GM13976 (cell line): ENCODE measurements at places on chromosomes 12 and 14.

GRCh38 chr12:74365178-74365964 is 172.3 kb upstream of the ATXN7L3B start:
- DNase-seq = peak; percentile 4

- no peak for DNase-seq
Observed at GRCh38 chr14:52730709-52731111, 744 bp downstream of the STYX start.

GRCh38 chr14:71703477-71703876 is 228.8 kb upstream of the RGS6 start:
- DNase-seq = no peak

DNA sequence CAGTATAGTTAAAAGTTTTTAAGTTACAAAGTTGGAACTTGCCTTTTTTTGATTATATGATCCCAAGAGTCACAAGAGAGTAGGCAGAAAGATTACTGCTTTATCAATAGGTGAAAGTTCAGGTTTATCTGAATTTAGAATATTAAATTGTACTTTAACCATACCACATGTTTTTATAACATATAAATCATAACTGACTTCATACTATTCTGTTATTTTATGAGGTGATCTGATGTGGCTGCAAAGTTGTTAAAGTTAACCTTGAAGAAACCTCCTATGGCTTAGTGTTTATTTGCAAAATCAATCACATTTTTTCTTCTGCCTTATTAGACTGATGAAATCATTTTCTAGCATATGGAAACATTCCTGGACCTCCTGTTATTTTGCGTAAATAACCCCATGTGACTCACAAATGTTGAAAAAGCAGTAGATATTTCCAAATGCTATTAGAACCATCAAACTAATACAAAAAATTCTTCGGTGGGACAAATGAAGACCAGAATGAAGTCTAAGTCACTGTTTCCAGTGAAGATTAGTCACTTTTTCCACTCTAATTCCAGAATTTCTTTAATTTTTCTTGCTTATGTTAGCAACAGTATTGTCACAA is 132.1 kb downstream of the RAD51B start:
- no peak for DNase-seq

DNA sequence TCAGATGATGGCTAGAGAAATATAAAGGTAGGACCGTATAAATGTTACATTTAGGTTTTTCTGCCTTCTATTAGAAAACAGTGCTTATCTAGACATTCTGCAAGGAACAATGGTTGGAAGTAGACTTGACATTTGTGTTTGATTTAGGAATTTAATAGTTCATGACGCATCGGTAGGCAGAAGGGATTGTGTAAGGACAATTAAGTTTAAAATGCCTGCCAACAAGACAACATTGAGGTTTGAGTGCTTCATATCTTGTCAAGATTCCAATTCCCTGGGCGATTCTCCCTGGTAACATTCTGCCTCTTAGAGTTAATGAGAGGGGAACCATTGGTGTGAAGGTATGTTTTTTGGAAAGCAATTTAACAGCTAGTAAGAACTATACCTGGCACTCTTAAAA is 186.8 kb upstream of the RBM19 start:
- DNase-seq = no peak

DNA sequence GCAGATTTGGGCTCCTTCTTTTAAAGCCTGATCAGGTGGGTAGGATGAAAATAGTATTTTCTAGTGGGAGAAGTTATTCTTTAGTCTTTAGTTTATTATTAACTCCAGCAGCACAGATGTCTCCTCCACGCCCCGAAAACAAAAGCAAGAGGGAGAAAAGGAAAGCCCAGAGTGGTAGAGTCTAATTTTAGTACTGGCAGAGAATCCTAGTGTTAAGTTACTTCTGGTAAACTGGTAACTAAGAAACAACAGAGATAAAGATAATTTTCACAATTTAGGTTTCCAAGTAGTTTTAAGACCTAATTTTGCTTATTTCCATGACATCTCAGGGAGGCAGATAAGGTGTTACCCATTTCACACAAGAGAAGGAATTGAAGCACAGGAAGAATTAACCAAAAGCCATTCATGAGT is 16.3 kb downstream of the ATP5MC2 start:
- no peak for DNase-seq

DNA sequence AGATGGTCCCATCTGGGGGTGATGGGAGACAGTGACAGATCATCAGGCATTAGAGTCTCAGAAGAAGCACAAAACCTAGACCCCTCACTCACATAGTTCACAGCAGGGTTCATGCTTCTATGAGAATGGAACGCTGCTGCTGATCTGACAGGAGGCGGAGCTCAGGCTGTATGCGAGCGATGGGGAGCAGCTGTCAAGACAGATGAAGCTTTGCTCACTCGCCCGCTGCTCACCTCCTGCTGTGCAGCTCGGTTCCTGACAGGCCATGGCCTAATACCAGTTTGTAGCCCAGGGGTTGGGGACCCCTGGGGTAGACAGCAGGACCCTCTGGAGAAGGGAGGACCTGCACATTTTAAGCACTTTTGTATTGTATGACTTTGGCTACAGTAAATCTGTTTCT is 111.2 kb downstream of the LGMN start:
- no peak for DNase-seq

GRCh38 chr14:105987563-105987962 is 461.2 kb downstream of the TMEM121 start:
- DNase-seq = no peak

DNA sequence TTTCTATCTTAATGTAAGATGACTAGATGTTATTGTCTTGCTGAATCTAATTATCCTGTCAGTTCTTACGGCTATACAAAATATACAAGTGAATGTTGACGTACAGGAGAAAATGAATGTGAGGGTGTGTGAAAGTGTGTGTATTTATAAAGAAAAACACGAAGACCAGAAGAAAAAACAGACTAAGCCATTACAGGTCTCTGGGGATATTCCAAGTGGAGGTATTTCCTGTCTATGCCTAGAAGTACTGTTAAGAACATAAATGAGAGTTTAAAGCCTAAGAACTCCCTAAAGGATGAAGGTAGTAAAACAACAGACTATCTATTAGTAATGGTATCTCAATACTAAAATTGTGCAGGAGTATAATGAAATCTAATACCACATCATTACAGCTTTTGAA is 7.6 kb downstream of the MDM1 start:
- DNase-seq = no peak

DNA sequence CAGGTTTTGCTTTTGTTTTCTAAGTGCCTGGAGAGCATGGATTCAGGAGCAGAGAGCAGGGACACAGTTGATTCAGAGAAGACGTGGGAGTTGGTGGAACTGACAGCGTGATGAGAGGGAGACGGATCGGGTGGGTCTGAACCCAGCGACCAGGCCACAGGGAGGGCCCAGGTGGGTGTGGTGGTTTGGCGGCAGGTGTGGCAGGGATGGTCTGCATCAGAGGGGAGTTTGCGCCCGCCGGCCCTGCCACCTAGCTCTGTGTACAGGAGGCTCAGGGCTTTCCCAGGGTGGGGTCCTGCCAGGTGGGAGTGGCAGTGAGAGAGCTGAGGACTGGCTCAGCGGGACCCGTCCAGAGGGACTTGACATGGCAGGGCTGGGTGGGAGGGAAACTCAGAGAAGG is 33.3 kb upstream of the DIO3 start:
- DNase-seq = no peak

DNA sequence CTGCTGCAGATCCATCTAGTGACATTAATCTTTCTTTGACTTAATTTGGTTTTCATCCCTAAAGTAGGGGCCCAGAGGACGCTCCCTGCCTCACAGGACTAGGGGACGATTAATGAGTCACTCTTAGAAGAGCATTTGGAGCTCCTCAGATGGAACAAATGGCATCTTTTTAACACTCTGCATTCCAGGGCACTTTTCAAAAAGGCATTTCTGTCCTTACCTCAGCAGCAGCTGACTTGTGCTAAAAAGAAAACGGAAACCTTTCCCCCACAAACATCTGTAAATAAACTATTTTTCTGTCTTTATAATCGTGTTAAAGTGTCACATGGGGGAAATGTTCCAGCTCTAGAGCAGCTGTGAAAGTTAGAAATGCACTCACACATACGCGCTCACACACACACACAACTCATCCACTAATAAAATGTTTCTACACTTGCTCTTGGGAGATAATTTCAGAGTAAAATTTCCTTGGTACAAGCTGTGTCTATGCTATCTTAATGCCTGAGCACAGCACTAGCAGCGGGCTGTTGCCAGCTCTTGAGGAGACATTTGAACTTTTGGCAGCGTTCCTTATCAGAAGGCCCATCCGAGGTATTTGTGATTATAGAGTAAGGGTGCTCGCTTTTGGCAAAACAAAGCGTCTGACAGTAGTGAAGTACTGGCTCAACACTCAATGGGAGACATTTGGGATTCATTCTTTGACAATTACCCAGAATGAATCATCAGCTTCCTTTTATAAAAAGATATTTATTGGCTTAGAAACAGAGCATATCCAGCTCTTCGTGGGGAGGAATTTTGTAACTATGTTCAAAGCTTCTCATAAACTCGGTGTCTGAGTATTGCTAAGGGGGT is 141.3 kb downstream of the PLXNC1 start:
- DNase-seq = no peak

GRCh38 chr12:31471823-31472222 is 119.1 kb downstream of the DENND5B start:
- no peak for DNase-seq

DNA sequence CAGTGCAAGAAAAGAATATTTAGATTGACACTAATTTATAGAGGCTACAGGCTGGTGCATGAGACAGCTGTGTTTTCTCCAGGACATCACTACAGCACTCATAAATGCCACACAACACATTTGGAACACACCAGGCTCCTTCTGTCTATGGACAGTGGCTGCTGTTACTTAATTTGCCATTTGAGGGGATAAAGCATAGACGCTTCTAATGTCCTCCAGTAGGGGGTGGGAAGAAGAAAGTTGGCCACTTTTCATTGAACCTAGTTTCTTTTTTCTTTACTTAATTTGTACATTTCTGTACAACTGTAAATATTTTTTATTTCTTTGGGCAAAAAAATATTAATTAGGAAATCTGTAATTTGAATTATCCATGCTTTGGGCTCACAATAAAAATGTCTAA is 12.4 kb upstream of the RTN1 start:
- DNase-seq = no peak

GRCh38 chr14:89507926-89508460 is 91.0 kb upstream of the FOXN3 start:
- DNase-seq = no peak

DNA sequence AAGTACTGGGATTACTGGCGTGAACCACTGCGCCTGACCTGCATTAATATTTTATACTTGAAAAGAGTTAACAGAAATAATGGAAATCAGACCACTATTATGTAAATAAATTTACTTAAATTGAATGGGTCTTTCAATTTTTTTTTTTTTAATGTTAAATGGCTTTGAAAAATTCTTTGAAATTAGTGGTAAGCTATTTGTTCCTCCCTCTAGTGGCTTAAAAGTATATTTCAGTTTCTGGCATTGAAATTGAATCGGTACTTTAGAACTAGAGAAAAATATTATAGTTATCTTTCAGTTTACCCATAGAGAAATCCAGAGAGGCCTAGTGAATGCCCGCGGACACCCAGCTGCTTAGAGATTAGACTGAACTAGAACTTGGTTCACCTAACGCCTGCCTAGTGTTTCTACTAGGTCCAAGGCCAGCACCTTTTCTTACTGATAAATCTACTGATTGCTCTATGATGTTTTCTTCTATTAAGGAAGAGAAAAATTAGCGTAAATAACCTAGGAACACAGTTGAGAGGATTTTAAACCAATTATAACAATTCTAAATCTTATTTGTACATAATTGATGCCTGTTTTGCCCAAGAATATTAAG is 106.5 kb downstream of the EML1 start:
- DNase-seq = no peak

- no peak for DNase-seq
Observed at GRCh38 chr14:44778604-44779003, 183.1 kb downstream of the KLHL28 start.
